Left ventricle myocardium superior (tissue), 1 donor: ENCODE measurements at places on chromosomes 2 and 18. TPM values are rescaled to one million over a fixed set of nuclear protein-coding genes. Genes with fewer than 3 reads are reported as not detected.

Gene FSHR
- total RNA-seq = 0.20 TPM

Gene MROH2A
- total RNA-seq = not detected

DNA sequence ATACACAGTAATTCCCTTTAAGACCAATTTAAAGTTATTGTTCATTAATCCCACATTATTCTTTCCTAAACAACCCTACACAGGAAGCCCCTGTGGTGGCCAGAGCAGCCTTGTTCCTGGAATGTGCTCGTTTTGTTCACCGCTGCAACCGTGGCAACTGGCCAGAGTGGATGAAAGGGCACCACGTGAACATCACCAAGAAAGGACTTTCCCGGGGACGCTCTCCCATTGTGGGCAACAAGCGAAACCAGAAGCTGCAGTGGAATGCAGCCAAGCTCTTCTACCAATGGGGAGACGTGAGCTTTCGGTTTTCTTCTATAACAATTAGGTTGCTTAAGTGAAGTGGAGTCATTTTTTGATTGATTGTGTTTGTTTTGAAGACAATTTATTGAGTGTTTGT, 101.0 kb downstream of the UNC80 start:
- DNase-seq = peak; percentile 31

DNA sequence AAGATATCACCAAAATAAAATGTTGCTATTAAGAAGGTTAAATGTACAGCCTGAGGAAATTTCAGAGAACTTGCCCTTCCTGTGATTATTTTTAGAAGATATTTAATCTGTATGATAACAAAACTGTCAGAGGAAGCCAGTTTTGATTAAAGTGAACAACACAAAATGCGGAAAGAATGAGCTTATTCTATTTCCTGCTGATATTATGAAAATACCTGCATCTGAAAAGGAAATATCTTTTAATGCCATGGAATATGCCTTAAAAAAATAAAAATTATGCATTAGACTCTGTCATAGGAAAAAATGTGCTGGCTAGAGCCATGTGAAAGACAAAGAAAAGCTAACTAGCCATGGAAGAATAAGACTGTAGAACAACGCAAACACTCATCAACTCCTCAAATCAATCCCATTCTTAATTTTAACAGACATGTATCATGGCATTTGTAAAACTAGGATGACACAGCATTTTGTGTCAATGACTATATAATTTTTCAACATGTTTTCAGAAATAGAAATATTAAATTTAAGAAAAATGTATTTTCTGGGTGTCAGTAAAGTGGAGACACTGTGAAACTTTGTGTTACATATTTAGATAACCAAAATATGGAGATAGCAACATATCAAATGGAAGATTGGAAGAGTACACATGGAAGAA, 1768.2 kb downstream of the SUCLG1 start:
- no peak for DNase-seq

- DNase-seq = no peak
These were observed 13.2 kb upstream of the CTIF start for GRCh38 chr18:48525671-48526070.
